Activated B cell treated with CpG ODN at 0.5 μM for 24 hours (primary cell): ENCODE measurements at places on chromosomes 7 and 10.

DNA sequence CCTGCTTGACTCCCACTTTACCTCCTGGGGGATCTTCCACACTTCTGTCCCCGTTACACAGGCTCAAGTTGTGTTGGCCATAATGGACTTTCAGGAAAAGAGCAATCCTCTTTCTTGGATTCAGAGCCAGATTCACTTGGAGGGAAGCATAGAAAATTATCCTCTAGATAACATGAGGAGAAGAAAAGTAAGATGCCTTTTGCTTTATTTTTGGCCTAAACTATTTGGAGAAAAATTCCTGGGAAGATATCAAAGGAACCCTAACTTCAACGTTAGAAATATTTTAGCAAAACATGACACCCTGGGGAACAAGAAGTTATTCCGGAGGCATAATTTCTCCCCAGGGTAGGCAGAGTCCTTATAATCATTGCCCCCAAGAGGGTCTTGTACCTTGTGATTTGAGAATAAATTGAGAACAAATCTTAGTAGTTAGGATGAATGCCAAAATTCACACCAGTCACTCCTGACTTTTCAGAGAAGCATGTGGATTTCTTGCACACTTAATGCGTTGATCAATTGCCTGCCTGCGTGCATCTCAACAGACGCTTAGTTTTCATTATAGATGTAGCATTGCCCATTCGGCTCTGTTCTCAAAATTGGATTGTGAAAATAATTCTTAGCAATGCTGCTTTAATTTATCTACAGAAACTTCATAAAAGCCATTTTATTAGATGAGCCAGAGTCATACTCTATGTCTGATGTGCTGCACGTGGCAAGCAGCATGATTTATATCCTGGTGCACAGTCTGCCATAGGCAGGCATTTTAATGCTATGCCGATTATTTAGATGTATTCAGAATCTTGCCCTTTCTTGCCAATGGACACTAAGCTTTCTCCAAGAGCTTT is 224.4 kb downstream of the C7orf25 start:
- DNase-seq: no peak
- no peaks in the 10 kb centered on the region for H3K36me3 ChIP-seq
- no peak overlapping the region for H3K27ac ChIP-seq

DNA sequence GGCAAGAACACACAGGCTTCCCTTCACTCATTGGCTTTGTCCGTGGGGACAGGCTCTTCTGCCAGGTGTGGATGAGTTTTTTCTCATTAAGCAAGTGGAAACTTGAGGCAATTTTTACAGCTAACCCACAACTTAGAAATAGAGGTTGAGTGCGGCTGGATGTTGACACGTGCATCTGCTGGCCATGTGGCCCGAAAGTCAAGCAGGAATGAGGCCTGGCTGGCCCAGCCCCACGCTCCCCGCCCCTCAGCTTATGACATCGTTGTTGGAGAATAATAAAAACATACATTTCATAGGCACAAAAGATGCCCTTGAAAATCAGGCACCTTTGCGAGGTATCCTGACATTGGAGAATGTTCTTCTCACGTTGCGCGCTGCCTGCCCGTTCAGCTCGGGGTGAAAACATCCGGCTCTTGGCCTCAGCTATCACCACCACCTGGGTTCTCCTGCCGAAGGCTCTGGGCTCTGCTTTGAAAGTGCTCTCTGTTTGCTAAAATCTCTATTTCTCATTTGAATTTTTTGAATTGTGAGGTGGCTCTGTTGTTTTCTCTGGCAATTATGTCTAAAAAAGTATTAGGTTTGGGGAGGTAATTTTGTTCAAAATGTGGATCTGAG is 310.7 kb downstream of the WDR37 start:
- H3K4me3 ChIP-seq: no peak overlapping the region
- no peak overlapping the region for H3K27ac ChIP-seq
- H3K27me3 ChIP-seq: peaks cover 23% of the 10 kb centered on the region
- H3K4me1 ChIP-seq: no peaks in the 10 kb centered on the region

- no peak overlapping the region for H3K27ac ChIP-seq
- peaks cover 3% of the 10 kb centered on the region for H3K27me3 ChIP-seq
- H3K4me1 ChIP-seq: no peaks in the 10 kb centered on the region
These were observed 183.9 kb upstream of the GHITM start for GRCh38 chr10:83955406-83955805.

GRCh38 chr7:115110523-115110922 is 188.6 kb downstream of the MDFIC start:
- no peak for DNase-seq
- H3K27me3 ChIP-seq: no peaks in the 10 kb centered on the region
- H3K27ac ChIP-seq: no peak overlapping the region
- no peaks in the 10 kb centered on the region for H3K4me1 ChIP-seq

DNA sequence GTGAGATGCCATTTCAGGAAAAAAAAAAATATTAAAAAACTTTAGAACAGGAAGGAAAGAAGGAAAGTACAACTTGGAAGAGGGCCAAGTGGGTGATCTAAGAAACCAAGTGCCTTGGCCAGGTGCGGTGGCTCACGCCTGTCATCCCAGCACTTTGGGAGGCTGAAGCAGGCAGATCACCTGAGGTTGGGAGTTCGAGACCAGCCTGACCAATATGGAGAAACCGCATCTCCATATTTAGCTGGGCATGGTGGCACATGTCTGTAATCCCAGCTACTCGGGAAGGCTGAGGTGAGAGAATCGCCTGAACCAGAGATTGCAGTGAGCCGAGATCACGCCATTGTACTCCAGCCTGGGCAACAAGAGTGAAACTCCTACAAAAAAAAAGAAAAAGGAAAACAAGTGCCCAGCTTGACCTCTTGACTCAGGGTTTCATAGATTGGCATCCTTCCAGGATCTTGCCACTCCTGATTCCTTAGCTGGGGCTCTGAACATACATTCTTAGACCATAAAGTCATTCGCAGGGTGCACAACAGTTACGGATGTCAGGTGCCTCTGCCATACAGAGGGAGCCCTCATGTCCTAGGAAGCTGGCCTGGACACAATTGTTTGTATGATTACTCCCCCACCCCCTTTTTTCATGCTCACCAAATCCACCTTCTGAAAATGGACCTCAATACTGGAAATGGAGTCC is 2.1 kb upstream of the GUSB start:
- peaks cover 6% of the 10 kb centered on the region for H3K36me3 ChIP-seq
- no peaks in the 10 kb centered on the region for H3K27me3 ChIP-seq
- H3K4me3 ChIP-seq: no peak overlapping the region
- peaks cover 15% of the 10 kb centered on the region for H3K4me1 ChIP-seq
- no peak overlapping the region for H3K27ac ChIP-seq

GRCh38 chr7:4472728-4473127 is 209.4 kb upstream of the FOXK1 start:
- no peaks in the 10 kb centered on the region for H3K36me3 ChIP-seq
- peaks cover 4% of the 10 kb centered on the region for H3K27me3 ChIP-seq
- no peak overlapping the region for H3K27ac ChIP-seq
- H3K4me3 ChIP-seq: no peak overlapping the region

DNA sequence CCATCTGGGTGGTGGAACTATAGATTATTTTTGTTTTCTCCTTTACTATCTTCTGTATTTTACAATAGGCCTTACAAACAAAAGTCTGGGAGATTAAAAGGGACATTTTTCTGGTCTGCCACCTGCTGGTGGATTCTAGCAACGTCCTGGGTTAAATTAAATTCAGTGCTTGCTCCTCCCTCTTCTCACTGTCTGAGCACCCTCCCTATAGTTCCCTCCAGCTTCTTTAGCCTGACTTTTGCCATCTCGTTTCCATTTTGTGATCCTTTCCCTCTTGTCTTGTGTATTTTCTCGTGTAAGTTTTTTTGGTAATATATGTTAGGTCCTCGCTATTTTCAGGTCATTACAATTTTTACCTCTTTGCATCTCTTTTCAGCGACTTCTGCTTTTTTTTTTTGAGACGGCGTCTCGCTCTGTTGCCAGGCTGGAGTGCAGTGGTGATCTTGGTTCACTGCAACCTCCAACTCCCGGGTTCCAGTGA is 16.1 kb downstream of the ANKRD16 start:
- H3K4me3 ChIP-seq: peak overlapping the region; percentile 82
- peaks cover 28% of the 10 kb centered on the region for H3K4me1 ChIP-seq
- H3K27me3 ChIP-seq: no peaks in the 10 kb centered on the region
- peak; percentile 46 for DNase-seq

DNA sequence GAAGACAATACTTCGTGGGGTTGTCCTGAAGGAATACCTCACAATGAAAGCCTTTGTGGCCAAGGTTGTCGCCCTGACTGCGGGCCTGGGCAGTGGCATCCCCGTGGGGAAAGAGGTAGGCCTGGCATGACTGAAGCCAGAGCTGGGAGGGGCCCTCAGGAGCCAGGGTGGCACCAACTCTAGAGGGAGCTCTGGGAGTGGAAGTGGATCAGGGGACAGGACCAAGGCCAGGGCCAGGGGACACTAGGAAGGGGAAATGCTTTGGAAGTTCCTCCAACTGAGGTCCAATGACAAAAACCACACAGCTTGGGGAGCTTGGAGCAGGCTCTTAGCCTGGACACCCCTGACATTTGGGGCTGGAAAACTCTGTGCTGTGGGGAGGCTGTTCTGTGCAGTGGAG is 5.8 kb downstream of the CLCN1 start:
- H3K27me3 ChIP-seq: no peaks in the 10 kb centered on the region
- H3K27ac ChIP-seq: no peak overlapping the region
- H3K4me3 ChIP-seq: no peak overlapping the region
- no peaks in the 10 kb centered on the region for H3K36me3 ChIP-seq
- peaks cover 27% of the 10 kb centered on the region for H3K4me1 ChIP-seq

GRCh38 chr10:51861051-51861450 is 161.7 kb upstream of the CSTF2T start:
- DNase-seq: no peak
- H3K4me3 ChIP-seq: no peak overlapping the region
- H3K27ac ChIP-seq: no peak overlapping the region
- H3K27me3 ChIP-seq: no peaks in the 10 kb centered on the region
- no peaks in the 10 kb centered on the region for H3K36me3 ChIP-seq

DNA sequence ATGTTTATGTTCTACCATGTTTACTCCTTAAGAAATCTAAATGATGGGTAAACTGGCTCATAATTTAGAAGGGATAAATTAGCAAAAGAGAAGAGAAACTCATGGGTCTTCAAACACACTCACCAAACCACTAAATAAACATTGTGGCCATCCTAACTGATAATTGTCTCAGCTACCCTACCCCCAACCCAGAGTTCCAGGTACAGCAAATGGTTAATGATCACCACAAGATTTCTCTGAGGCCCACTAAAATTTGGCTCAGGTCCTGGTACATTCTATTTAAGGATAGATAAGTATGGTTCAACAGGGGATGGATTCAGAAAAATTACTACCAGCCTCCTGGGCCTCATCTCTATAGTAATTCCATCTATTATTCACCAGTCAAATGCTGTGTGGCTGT is 21.4 kb downstream of the SLC25A13 start:
- H3K27ac ChIP-seq: no peak overlapping the region
- no peak for DNase-seq
- H3K36me3 ChIP-seq: peaks cover 13% of the 10 kb centered on the region
- H3K27me3 ChIP-seq: no peaks in the 10 kb centered on the region

DNA sequence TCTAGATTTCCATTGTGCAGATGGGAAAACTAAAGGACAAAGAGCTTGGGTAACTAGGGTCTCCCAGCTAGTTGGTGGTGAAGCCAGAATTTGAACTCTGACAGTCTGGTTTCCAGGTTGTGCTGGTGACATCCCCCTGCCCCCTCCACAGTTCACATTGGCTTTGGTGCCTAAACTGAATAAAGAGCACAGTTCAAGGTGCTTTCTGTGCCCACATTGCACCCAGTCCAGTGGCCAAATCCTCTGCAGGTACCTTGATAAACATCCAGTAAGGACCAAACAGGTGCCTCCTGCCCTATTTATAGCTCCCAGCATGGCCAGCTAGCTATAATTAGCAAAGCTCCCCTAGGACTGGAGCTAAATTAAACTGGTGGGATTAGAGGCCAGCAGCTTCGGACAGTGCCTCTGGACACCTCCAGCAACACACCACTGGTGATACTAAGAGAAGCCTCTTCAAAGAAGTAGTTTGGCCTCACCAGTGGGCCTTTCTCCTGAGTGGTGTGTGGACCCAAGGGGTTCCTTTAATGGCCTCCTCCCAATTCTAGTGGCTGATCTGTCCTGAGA is 59.9 kb downstream of the KCNMA1 start:
- no peaks in the 10 kb centered on the region for H3K36me3 ChIP-seq
- H3K4me3 ChIP-seq: no peak overlapping the region
- H3K27me3 ChIP-seq: no peaks in the 10 kb centered on the region
- H3K27ac ChIP-seq: no peak overlapping the region
- H3K4me1 ChIP-seq: no peaks in the 10 kb centered on the region

DNA sequence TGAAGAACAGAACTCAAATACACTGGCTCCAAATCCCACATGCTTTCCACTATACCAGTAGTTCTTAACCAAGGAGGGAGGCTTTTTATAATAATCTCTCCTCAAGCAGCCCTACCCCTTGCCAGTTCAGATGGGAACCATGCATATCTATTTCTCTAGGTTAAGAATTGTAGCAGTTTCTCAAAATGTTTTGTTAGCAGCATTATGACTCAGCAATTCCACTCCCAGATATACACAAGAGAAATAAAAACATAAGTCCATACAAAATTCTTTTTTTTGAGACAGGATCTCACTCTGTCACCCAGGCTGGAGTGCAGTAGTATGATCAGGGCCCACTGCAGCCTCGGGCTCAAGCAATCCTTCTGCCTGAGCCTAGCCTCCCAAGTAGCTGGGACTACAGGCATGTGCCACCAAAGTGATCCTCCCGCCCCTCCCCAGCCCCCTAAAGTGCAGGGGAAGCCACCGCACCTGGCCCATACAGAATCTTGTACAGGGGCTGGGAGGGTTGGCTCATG is 18.1 kb downstream of the YWHAG start:
- H3K27ac ChIP-seq: peak overlapping the region; percentile 12
- peaks cover 48% of the 10 kb centered on the region for H3K4me1 ChIP-seq
- H3K27me3 ChIP-seq: no peaks in the 10 kb centered on the region
- H3K4me3 ChIP-seq: no peak overlapping the region

- H3K36me3 ChIP-seq: no peaks in the 10 kb centered on the region
- H3K4me3 ChIP-seq: peak overlapping the region; percentile 56
- peaks cover 32% of the 10 kb centered on the region for H3K4me1 ChIP-seq
- H3K27ac ChIP-seq: peak overlapping the region; percentile 41
- DNase-seq: no peak
These were observed 12.8 kb downstream of the LBX1 start for GRCh38 chr10:101216207-101217043.

DNA sequence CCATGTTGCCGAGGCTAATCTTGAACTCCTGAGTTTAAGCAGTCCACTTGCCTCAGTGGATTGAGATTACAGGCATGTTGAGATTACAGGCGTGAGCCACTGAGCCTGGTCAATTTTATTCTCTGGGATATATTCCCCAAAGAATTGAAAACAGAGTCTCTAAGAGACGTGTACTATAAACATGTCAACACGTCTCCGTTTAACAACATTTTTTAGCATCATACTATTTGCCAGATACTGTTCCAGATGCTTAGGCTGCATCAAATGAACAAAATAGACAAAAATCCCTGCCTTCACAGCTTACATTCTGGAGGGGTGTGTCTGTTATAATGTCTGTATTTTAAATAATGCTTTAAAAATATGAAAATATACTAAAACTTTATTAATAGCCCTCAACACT is 54.1 kb upstream of the PRKG1 start:
- no peak for DNase-seq
- no peak overlapping the region for H3K4me3 ChIP-seq
- H3K4me1 ChIP-seq: peaks cover 5% of the 10 kb centered on the region
- H3K27ac ChIP-seq: no peak overlapping the region

- no peak overlapping the region for H3K27ac ChIP-seq
- peaks cover 19% of the 10 kb centered on the region for H3K27me3 ChIP-seq
- no peaks in the 10 kb centered on the region for H3K4me1 ChIP-seq
- H3K4me3 ChIP-seq: no peak overlapping the region
- no peak for DNase-seq
These were observed 27.4 kb upstream of the POU6F2 start for GRCh38 chr7:38950309-38950708.
